A549 (cell line): ENCODE measurements at places on chromosomes 4 and X. TPM values are rescaled to one million over a fixed set of nuclear protein-coding genes. Genes with fewer than 3 reads are reported as not detected.

Gene EGFL6
- polyA plus RNA-seq: not detected in 3 replicates

Gene ZNF630
- polyA plus RNA-seq: 0.46 to 0.58 TPM (median 0.54 TPM) in 3 replicates

Gene PDLIM3
- 0.12 to 0.18 TPM in 2 of 3 replicates, not detected in the other for polyA plus RNA-seq

DNA sequence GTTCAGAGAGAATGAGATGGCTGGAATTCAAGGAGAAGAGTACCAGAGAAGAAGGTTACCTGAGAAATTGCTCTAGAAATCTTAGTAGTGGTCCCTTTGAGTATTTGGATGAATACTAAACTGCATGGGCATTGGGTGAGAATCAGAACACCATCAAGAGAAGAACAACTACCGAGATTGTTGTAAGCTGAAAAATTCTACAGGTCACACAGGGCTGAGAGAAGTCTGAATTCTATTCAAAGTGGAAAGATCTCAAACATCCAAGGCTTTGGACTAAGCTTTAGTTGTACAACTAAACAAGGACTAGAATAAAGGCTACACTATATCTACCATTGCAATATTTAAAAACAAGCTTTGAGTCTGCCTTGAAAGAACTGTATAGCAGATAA is 40.8 kb downstream of the LRBA start:
- DNase-seq: no peak

DNA sequence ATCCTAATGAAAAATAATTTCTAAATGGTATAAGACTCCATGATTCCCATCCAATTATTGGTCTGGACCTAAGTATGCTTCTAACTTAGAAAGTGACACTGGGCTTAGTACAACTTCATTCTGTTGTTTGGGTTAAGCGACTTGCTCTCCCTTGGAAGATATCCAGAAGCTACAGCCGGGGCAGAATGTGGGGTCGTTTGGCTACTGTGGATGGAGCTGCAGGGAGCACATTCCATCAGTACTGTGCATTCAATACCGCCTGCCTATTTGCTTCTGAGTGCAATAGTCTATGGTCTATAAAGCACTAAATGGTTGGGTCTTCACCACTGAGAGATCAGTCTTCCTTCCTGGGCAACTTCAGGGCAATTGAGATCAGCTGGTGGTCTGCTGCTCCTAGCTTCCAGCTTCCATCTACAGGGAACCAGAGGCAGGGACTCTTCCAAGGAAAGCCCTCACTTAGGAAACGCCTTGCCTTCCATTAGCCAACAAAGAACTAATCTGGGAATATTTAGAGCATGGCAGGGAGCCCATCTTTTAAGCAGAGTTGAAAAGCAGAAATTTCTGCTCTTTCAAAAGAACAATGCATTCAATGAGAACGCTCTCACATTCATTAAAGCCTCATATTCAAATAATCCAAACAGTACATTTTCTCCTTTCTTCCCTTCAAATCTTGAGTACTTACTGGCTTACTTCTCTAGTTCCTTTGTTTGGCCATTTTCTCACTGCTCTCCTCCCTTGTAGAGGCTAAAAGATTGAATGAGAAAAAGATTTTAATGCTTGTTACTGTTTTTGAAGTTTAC is 1049.9 kb upstream of the TENM3 start:
- DNase-seq: no peak

DNA sequence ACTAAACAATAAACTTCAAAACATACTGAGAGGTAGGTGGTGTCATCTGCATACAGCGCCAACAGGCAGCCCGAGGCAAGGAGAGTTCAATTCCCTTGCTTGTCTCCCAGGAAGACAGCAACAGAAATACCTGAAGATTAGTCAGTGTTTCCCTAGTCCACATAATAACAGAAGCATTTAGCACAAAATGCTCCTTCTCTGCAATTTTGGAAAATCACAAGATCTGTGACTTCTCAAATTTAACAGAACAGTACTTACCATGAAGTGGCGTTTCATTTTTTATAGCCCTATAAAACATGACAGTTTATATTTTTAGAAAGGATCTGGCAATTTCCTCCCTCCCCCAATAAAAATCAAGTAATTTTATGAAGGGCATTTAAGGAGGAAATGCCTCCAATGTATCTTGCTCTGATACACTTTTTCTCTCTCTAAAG is 67.1 kb upstream of the MYOZ2 start:
- no peak for DNase-seq

DNA sequence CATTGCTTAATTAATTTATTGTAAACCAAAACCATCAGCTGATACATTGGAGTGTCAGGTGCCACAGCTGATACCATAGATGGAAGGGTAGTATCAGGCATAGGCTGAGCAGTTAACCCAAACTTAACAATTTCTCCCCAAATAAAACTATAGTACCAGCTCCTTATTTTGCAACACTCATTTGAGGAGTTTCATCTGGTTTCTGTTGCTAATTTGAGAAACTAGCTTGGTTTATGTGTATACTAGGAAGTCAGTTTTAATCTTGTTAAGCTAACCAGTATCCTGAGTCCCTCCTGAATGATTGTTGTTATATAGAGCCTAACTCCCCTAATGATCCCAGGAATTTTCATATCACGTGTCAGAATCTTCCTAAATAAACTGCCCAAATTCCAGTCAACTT is 12.7 kb downstream of the DCAF16 start:
- no peak for DNase-seq
